ENCODE measurements at places on chromosomes 5 and 9.
A peak's percentile ranks its signal among the peaks of the same experiment; 100 is the strongest.

DNA sequence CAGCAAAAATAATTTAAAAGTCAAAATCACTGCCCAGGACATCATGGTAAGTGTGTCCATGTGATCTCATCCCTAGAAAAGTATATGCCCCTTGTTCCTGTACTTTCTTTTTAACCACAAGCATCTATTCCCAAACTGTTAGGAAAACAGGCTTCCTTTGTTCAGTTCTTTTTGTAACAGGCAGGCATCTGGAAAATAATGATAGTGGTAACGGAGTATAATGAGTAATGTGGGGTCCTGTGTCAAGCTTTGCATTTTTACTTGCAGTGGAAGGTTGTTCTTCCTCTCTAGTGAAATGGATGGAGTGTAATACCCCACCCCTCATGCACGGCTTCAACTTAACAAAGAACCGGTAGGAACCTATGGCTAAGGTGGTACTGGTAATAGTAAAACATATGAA, 532.1 kb downstream of the CTNND2 start:
- DNase-seq = no peak

GRCh38 chr5:6849316-6850105, 136.3 kb downstream of the TENT4A start:
- DNase-seq = no peak

GRCh38 chr5:180071531-180072255, at the start of gene RNF130:
Gene RNF130 (minus strand): TSS chr5:180071759. CDS start chr5:180071702, 57 bp downstream.
- peak; percentile 70 for DNase-seq

- no peak for DNase-seq
These were observed 7.0 kb downstream of the SQSTM1 start for GRCh38 chr5:179827680-179828079.

GRCh38 chr9:127186806-127187205, 64.4 kb upstream of the ANGPTL2 start:
- no peak for DNase-seq

GRCh38 chr9:91803970-91804752, 145.9 kb downstream of the ROR2 start:
- DNase-seq = no peak

DNA sequence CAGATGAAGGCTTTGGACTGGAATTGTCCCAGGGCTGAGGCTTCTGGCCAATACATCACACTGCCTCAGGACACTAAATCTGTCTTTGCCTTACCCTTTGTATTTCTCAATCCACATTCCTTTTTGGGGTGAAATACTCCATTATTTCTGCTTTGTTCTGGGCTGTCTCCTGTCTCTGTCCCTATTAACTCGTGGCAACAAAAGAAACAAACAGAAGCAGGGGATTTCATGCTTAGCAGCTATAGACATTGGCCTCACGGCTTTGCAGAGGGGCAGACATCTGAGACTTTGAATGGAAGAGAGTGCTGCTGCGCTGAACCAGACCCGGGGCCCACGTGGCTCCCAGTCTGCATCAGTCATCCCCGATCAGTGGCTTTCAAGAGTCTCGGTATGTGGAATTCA, 129.7 kb downstream of the ARL15 start:
- DNase-seq = no peak

DNA sequence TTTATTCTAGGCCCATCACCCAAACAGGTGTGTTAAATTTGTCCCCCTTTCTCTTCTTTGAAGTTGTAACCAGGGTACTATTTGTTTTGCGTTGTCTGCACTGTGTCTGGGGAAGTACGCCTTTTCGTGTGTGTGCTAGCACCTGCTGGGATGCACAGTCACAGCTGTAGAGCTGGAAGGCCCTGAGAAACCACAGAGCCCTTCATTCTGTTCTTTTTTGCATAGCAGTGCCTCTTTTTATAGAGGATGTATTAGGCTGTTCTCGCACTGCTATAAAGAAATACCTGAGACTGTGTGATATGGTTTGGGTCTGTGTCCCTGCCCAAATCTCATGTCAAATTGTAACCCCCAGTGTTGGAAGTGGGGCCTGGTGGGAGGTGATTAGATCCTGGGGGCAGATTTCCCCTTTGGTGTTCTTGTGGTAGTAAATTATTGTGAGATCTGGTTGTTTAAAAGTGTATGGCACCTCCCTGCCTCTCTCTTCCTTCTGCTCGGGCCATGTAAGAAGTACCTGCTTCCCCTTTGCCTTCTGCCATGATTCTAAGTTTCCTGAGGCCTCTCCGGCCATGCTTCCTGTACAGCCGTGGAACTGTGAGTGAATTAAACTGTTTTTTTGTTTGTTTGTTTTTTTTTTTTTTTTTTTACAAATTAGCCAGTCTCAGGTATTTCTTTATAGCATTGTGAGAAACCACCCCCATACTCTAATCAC, 14.0 kb downstream of the SEC61B start:
- DNase-seq = no peak

DNA sequence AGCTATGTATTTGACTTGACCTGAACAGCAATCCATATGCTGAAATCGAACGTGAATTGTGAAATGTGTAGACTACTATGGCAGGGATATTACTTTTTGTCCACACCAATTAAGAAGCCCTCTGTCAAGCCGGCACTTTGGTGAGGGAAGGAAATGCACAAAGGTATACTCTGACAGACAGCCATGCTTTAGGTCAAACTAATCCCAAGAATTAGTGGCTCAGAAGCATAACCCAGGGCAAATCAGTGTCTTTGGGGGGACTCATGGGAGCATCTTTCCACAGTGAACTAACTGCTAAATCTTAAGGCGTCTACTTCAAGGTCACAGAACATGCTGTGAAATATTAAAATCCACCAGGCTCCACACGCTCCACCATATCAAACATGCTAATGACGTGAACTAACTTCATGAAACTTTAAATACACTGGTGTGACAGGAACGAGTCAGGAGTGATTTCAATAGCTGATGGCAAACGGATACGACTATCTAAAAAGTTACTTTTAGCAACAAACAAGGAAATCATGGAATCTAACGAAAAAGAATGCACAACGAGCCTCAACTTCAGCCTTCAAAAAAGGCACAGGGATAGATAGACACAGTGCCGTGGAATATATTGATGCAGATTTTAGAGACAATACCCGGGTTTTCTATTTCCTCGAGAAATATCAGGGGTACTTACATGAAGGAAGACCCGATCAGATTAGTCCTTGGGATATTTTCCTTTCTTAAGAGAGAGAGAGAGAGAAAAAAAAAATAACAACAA, 527 bp downstream of the MEF2C start:
- no peak for DNase-seq

- no peak for DNase-seq
These were observed 68.2 kb upstream of the BARHL1 start for GRCh38 chr9:132514011-132514744.

- DNase-seq = no peak
These were observed 8.3 kb downstream of the TSLP start for GRCh38 chr5:111079846-111080245.

GRCh38 chr9:77977210-77977611, 54.4 kb downstream of the GNAQ start:
- no peak for DNase-seq

GRCh38 chr5:58201922-58202648, 257.8 kb downstream of the PLK2 start:
- no peak for DNase-seq

- no peak for DNase-seq
These were observed 121.4 kb downstream of the MED10 start for GRCh38 chr5:6256901-6257300.

GRCh38 chr9:107815782-107816560, 326.4 kb upstream of the KLF4 start:
- DNase-seq = no peak

GRCh38 chr5:749101-749670, 35.3 kb downstream of the ZDHHC11B start:
- no peak for DNase-seq

GRCh38 chr5:159010661-159011442, 88.9 kb downstream of the EBF1 start:
- DNase-seq = no peak

DNA sequence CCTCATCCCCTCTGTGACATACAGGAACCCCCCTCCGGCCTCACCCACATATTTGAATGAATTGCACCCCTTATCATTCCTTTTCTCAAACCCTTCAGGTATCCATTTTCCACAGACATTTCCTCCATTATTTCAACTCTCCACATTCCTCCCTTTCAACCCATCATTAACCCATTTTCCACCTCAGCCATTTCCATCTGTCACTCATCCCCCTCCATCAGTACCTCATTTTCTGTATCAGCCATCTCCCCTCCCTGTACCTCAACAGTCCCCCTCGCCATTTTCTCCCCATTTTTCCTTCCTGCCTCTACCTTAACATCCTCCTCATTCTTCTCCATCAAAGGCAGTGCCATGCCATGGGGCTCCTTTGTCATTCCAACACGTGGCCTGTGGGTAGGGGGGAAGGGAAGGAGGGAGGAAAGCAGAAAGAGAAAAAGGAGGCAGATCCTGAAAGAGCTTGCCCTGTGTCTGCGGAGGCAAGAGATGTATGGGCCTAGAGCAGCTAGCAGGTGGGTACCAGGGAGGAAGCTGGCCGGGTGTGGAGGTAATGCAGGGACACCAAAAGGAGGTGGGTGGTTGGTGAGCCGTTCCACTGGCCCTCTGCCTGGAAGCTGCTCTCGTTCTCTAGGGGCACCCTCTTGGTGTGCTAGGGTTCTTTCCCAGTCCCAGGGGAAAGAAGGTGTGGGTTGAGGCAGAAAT, 1.5 kb downstream of the DNAJB5 start:
- DNase-seq = no peak

DNA sequence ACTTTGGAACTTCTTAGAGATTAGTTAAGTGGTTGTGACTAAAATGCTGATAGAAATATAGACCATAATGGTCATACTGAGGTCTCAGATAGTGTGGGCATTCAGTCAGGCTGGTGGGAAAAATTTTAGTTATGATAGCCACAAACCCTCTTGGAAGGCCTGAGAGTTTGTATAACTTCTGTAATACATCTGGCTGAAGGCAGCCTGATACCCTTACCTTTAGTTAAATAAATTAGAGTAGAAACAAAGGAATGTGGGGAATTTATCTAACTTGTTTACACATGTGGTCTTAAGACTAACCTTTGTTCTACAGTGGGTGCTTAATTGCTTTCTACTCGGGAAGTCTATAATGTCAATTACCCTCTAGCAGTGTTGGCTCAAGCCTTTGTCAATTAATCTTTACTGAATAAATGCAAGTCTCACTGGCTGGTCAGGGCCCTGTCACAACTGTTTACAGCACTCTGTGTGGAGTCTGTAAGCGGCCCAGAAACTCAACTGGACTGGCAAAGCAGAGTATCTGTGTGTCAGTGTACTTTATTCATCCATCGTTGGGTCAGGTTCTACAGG, 184.0 kb downstream of the FBXO4 start:
- no peak for DNase-seq

DNA sequence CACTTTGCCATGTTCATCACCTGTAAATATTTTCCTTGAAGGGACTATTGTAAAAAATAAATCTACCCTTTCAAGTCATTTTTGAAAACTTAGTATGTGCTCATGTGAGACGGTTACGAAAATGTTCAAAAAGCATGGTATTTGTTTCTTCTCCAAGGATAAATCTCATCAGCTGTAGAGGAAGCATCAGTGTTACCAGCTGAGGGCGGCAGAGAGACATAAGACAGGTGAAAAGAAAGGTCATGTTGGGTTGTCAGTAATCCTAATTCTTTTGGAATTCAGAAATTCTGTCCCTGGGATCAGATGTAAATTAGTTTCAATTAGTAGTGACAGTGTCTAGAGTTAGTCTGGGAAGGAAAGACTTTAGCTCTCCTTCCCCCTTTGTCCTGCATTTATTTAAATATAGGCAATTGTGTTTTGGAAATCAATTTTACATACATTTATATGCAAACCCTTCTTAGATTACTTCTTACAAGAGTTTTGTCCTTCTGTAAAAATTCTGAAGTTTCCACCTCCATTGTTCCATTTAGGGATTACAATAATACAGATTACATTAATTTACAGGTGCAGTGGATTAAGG, 791.9 kb upstream of the CDH6 start:
- no peak for DNase-seq

All from central memory CD8-positive, alpha-beta T cell (primary cell).